ENCODE measurements at places on chromosomes 12 and 14. TPM values are rescaled to one million over a fixed set of nuclear protein-coding genes. Genes with fewer than 3 reads are reported as not detected.

DNA sequence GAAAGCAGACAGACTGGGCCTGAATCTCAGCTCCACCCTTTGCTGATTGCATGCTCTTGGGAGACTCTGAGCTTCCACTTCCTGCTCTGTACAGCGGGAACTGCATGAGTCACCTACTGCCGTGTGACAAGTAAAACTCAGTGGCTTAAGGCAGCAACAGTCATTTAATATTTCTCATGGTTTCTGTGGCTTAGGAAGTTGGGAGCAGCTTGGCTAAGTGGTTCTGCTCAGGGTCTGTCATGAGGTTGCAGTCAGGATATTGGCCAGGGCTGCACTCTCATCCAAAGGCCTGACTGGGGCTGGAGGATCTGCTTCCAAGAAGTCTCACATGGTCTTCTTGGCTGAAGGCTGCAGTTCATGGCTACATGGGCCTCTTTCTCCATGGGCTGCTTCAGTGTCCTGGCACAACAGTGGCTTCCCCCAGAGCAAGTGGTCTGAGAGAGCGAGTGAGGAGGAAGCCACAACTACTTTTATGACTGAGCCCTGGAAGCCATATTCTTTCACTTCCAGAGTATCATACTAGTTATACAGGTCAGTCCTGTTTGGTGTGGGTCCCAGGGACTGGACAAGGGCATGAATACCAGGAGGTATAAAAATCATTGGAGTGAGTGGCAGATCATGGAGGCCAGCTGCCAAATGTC, 49.7 kb downstream of the FAM222A start:
- no peaks in the 10 kb centered on the region for H3K27me3 ChIP-seq
- no peaks in the 10 kb centered on the region for H3K4me1 ChIP-seq
- H3K36me3 ChIP-seq, result no peaks in the 10 kb centered on the region

RNF212B gene
- total RNA-seq, result not detected

LRRC43 gene
- total RNA-seq, result not detected

FSCB gene
- total RNA-seq, result not detected

SCN8A gene
- total RNA-seq, result not detected

CCDC175 gene
- not detected for total RNA-seq

CATSPERB gene
- 0.83 TPM for total RNA-seq
